Fibroblast of skin of scalp (primary cell): ENCODE measurements at places on chromosomes 2 and 18.
A peak's percentile ranks its signal among the peaks of the same experiment; 100 is the strongest.

DNA sequence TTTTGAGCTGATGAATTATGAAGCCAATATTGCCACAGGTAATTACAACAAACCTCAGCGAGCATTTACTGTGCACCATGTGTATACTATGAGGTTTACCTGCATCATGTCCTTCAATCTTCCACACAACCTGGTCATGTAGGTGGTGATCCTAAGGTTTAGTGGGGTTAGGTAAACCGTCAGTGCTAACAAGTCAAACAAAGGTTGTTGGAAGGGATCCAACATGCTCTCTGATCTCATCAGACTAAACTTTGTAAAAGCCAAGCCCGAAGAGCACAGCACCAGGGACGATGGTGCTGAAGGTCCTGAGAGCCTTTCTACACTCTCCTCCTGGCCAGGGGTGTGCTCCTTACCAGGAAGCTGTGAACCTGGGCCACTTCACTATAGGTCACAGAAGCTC is 29.4 kb downstream of the SH3YL1 start:
- DNase-seq = no peak

DNA sequence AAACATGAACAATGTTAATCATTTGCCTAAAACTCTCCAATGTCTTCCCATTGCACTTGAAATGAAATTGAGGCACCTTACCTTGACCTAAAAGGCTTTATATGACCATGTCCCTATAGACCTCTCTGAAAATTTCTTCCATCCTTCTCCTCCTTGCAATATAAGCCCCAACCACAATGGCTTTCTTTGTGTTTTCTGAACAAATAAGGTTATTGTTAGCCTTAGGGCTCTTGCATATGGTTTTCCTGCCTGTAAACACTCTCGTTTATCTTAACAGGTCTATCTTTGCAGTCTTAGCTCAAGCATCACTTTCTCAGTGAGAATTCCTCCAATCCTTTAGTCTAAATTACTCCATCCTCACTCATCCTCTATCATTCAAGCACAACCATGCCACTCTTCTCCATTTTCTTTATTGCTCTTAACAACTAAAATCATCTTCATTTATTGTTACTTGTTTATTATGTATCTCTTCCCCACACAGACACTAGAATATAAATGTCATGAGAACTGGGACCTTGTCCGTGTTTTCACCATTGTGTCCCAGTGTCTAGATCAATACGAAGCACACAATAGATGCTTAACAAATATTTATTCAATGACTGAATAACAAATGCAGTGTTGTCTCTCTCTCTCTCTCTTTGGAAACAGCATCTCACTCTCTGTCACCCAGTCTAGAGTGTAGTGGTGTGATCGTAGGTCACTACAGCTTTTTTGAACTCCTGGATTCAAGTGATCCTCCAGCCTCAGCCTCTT is 129.3 kb downstream of the RDH14 start:
- DNase-seq = no peak

- DNase-seq = peak; percentile 67
These were observed 14.2 kb downstream of the PMS1 start for GRCh38 chr2:189798312-189799029.

DNA sequence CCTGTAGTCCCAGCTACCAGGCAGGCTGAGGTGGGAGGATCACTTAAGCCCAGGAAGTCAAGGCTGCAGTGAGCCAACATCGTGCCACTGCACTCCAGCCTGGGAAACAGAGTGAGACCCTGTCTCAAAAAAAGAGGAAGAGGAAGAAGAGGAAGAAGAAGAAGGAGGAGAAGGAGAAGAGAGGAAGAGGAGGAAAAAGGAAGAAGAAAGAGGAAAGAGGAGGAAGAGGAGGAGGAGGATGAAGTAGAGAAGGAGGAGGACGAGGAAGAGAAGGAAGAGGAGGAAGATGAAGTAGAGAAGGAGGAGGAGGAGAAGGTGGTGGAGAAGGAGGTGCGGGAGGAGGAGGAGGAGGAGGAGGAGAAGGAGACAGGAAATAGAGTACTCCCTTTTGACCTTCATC is 38.0 kb downstream of the CFAP210 start:
- no peak for DNase-seq

DNA sequence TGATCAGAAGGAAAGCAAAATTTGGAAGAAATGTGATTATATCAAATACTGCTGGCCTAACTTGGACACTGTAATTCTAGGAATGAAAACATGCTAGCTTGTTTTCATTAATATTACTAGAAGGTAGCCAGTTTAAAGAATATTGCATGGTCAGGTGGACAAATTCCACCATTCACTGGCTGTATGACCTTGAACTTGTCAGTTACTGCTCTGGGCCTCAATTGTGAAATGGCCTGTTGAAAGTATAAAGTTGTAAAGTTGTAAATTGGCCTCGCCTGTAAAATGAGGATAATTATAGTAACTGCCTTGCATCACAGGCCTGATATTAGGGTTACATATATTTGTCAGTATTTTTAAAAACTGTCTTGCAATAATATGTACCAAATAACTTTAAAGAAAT is 398.4 kb upstream of the CHST9 start:
- no peak for DNase-seq

- DNase-seq = no peak
These were observed 47.6 kb downstream of the RNF152 start for GRCh38 chr18:61845197-61845596.

DNA sequence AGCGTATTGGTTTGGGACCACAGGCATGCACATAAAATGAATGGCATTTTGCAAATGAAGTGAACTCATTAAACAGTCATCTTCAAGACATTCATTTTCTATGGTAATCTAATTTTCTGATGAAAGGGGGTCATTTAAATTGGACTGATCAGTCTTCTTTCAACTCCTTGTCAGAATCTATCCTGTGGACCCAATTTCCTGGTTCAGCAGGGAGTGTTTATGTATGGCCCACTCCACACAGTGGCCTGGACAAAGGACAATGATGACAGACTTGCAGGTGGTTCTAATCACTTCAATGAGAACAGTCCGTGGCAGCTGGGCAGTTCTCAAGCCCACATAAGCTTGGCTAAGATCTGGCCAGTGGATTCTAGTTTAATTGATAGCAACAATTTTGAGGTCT is 448.1 kb downstream of the DCDC2C start:
- no peak for DNase-seq

- no peak for DNase-seq
These were observed 1387.1 kb upstream of the TMEFF2 start for GRCh38 chr2:193581807-193582206.

GRCh38 chr2:187466129-187466792 is 18.2 kb upstream of the CALCRL start:
- no peak for DNase-seq

- DNase-seq = no peak
These were observed 220.7 kb downstream of the SEPTIN10 start for GRCh38 chr2:109392816-109393661.

- no peak for DNase-seq
These were observed 13.1 kb upstream of the NAB1 start for GRCh38 chr2:190635781-190636180.

DNA sequence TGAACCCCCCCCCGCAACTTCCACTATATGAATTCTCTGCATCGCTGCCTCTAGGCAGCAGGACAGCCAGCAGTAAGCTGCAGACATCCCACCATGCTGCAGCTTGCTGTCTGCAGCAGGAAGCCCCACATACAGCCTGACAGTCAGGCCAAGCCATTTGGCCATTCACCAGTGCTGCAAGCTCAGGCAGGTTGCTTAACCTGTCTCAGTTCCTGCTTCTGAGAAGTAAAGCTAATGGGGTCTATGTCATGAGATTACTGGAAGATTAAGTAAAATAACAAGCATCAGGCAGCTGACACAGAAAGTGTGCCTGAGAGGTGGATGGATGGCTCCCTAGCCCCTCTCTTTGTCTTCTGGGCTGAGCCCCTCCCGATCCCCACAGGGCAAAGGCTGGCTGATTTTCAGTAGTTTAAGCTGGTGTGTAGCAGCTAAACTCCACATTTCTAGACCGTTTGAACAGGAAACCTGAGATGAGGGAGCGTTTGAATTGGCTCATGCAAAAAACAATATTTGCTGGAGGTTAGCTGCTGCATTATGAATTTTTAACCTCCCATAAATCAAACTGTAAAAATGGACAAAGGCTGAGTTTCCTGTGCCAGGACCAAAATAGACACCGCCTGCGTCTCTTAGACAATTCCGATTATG is 193.8 kb upstream of the ARL4C start:
- DNase-seq = peak; percentile 43
